ENCODE measurements at places on chromosomes 2 and 18.
A peak's percentile ranks its signal among the peaks of the same experiment; 100 is the strongest.

DNA sequence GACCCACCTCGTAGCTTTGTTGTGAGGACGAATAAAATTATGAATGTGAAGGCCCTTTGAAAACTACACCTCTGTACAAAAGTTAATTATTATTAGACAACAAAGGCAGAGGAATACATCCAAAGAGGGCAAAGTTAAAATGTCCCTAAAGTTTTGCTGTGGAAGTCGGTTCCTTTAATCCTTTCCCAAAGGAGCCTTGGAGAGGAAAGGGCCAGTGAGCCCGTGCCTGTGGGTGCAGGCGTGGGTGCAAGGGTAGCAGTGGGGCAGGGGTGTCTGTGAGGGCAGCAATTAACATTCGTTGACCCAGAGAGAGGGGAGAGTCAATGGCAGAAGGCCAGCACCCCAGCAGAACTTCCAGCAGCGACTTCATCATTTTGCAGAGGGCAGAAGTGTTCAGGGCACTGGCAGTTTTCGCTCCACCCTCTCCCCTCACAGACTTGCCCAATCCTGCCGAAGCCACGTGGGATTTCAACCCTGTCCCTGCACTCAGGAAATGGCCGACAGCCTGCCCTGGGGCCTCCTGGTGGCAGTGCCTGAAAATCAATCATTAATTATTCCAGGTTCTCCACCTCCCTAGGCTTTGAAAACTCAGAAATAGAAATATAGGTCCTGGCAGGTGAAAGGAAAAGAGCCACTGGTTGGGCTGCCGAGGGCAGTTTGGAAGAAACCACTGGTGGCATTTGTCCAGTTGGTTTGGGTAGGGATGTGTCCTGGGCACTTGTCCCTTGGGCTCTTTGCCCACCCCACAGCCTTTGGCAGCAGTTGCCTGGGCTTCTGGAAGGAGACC, 4.2 kb upstream of the PAX8 start:
- DNase-seq: no peak

- no peak for DNase-seq
These were observed 45.7 kb upstream of the STK17B start for GRCh38 chr2:196217116-196217515.

DNA sequence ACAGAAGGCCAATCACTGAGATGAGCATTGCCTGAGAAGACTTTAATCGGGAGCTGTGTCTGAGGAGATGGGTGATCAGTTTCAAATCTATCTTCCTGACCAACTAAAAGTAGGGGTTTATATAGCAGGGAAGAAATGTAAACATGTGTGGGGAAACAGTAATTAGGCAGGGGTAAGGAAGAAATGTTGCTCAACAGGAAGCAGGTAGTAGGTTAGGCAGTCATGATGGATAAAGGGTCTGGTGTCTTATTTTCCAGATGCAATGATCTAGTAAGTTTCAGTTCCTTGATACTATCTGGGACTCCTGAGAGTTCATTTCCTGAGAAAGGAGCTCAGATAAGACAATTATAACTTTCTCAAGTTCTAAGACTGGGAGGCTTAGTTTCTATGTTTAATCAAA, 33.8 kb upstream of the DNAJC10 start:
- DNase-seq: no peak

- DNase-seq: peak; percentile 9
These were observed 61.5 kb upstream of the CYP20A1 start for GRCh38 chr2:203177361-203177760.

GRCh38 chr2:3279236-3279960, 98.2 kb downstream of the EIPR1 start:
- no peak for DNase-seq

DNA sequence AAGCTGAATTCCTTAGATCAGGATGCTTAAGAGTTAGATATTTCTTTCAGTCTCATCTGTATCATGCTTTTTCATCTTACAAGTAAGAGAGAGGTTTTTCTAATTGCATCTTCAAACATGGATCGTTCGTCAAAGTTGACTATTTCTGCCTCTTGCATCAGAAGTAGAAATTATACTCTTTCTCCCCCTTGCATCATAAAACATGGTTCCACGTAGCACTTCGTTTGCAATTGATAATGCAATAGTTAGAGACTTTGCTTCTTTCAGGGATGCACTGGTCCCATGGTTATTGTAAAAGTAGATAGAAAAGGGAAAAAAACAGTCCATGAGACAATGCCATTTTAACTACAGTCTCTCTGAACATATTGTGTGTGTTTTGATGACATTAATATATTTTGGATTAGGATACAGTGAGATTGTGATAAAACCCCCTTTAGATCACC, 75.1 kb upstream of the PARD3B start:
- DNase-seq: no peak

DNA sequence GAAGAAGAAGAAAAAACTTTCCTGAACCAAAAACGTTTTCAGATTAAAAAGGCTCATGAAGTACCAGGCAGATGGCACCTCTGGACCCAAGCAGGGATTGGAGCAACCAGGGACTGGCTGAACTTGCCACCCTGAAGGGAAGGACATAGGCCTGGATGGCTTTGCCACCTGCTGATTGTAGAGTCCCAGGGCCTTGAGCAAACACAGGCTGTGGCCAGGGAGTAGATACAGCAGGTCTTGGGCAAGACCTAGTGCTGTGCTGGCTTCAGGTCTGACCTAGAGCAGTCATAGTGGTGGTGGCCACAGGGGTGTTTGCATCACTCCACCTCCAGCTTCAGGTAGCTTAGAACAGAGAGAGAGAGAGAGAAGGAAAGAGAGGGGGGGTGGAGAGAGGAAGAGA, 231.5 kb upstream of the FBXO11 start:
- DNase-seq: no peak

- peak; percentile 38 for DNase-seq
These were observed at the start of gene GAD1 for GRCh38 chr2:170816504-170817092. Gene GAD1, plus strand, starts transcription at chr2:170816887. Its CDS starts 1,705 bp downstream, at chr2:170818592.

GRCh38 chr2:227000123-227000522, 163.9 kb downstream of the COL4A4 start:
- no peak for DNase-seq

- DNase-seq: no peak
These were observed 219.4 kb downstream of the LDLRAD4 start for GRCh38 chr18:13437796-13438506.

DNA sequence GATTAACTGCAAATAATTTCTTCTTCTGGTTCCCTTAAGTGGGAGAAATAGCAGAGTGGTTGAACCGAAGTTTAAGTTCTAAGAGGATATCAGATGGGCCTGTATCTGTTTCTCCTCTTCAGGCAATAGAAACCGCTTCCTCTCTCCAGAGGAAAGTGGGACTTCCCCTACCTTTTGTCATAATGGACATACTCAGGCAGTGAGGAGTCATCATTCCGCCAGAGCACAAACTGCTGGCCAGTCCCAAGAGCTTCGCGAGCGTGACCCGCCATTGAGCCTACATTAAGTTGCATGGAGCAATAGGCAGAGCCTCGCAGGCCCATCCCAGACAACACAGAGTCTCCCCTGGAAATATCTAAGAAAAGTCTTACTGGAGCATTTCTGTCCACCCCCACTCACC, 158.9 kb downstream of the LDLRAD4 start:
- no peak for DNase-seq

DNA sequence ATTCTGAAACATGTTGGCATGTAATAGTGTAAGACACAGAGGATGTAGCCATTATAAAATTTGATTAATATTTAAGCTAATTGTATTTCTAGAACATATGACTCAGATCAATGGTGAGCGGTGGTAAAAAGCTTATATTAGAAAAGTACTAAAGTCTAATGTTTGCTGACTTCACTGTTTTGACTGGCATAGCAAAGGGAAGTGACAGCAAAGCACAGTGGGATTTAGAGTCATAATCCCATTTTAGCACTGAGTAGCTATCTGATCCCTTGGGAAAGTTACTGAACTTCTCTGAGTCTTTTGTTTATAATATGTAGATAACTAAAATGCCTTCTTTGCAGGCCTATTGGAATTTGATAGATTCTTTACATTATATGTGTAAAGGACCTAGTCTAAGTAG, 60.4 kb downstream of the KIAA1328 start:
- no peak for DNase-seq

GRCh38 chr2:163732727-163733126, 3.1 kb downstream of the FIGN start:
- no peak for DNase-seq

- DNase-seq: no peak
These were observed 6.8 kb upstream of the CRYBA2 start for GRCh38 chr2:218999881-219000568.

DNA sequence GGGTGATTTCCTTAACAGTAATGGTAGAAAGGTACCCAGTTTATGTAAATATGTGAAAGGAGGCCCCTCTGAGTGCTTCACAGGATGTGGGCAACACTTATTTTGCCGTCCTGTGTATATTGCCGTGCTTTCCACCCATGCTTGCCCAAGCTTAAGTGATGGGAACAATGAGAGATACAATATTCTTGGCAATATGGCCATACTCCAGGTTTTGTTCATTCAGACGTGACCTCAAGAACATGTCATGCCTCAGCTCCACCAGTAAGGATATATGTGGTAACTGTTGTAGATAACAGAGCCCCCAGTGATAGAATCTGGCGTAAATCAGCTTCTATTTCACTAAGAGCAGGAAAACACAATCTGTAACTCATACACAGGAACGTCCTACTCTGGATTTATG, 318.7 kb downstream of the PTPRM start:
- no peak for DNase-seq

DNA sequence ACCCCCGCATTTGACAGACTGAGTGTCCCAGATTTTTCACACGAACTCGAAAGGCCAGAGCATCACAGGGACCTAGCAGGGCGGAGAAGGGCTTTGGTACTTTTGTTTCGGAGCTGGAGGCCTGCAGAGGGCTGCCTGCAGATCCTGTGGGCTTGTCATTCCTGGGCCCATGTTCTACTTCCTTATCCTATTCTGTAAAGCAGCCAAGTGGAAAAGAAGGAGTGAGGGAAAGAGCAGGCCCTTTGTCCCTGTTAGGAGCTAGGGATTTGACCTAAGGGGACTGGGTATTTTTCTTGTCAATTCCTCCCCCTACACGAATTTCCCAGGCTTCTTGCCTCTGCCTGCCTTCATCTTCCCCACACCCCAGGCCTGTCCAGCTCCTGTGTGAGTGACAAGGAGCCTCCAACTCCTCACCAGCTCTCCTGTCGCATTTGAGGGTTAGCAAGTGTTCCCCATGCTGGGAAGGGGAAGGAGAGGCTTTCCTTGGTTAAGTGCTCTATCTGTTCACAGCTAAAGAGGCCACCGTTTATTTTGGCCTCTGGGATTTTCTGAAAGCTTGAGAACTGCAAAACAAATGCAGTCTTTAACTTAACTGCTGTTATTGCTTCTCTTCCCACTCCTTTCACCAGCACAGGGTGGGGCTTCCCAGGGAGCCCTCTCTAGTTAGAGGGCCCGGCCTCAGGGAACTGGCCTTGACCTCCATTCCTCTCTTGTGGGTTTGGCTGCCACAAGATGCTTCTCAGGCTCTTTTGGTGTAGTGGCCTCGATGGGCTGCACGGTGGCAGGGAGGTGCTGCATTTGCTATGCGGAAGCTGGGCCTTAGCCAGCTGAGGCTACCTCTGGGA, 61.2 kb downstream of the SGPP2 start:
- no peak for DNase-seq

- DNase-seq: no peak
These were observed 28.6 kb upstream of the TMEM87B start for GRCh38 chr2:112026509-112026908.

DNA sequence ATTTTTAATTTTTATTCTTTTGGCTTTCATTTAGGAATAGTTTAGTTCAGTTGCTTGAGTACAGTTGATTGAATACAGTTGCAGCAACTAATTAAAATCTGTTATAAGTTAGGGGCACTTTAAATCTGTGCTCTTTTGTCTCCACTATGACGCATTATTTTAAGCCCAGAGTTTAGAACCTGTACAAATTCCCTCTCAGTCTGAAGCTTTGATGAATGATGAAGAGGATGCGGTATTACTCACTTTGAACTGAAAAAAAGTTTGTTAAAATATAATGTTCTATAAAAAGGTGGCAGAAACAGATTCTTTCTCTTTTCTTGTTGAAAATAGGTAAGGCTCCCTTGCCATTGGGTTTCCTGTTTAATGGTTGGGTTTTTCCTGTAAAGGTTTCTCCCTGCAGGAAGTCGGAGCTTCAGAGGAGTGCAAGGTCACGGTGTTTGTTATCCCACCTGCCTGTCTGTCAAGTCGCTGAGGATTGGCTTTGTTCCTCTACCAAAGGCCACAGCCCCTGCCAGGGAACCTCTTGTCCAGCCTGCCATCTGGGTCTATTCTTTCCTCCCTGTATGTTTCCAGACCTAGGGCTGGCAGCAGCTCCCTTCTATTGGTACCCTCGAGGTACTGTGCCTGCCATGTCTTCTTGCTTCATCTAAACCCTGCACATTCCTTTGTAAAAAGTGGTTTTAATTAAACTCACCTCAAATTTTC, 43.8 kb upstream of the FN1 start:
- DNase-seq: no peak

GRCh38 chr2:59005836-59006615, 764.9 kb upstream of the FANCL start:
- DNase-seq: no peak

GRCh38 chr2:121491518-121491917, 39.2 kb upstream of the RNU4ATAC start:
- DNase-seq: no peak

- no peak for DNase-seq
These were observed 43.8 kb downstream of the LPIN1 start for GRCh38 chr2:11790228-11790627.

GRCh38 chr2:38661306-38661705, 4.6 kb upstream of the GALM start:
- DNase-seq: no peak

DNA sequence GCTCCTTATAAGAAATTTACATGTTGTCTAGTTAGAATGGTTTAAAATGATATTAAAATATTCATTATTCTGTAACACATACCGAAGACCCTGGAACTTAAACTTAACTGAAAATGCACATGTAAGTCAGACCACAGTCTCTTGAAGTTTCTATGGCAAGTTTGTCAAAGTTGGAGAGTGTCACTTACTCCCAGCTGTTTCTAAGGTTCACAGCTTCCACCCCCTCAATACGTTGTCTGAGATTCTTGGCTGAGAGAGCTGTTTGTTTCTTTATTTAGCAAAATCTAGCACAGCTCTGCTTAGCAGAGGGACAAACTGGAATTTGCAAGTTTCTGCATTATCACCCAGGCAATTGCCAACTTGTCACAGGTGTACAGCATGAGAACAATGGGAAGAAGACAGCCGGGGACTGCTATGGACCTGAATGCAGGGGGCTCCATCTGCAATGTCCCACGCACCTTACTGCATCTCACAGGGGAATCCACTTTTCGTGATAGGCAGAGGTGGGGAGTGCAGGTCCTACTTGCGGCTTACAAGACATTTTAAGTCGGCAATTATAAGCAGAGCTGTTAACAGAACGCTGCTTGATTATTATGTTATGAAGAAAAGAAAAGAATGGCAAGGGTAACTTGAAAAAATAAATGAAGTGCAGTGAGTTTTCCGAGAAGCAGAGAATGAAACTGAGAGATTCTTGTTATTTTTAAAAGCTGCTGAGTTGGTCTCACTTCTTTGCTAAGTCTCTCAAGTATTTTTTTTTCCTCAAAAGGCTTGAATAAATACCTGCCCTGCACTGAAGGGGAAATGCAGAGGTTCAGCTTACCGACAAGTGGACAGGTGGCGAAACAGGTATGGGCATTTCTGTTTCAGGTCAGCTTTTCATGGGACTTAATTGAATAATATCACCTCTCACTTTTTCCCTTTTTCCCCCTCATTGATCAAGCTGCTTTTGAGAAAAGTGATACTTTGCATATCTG, 1072.1 kb upstream of the FANCL start:
- no peak for DNase-seq

Measured in GM04503 (cell line).